ENCODE measurements at places on chromosomes 2 and 18. TPM values are rescaled to one million over a fixed set of nuclear protein-coding genes. Genes with fewer than 3 reads are reported as not detected.

DNA sequence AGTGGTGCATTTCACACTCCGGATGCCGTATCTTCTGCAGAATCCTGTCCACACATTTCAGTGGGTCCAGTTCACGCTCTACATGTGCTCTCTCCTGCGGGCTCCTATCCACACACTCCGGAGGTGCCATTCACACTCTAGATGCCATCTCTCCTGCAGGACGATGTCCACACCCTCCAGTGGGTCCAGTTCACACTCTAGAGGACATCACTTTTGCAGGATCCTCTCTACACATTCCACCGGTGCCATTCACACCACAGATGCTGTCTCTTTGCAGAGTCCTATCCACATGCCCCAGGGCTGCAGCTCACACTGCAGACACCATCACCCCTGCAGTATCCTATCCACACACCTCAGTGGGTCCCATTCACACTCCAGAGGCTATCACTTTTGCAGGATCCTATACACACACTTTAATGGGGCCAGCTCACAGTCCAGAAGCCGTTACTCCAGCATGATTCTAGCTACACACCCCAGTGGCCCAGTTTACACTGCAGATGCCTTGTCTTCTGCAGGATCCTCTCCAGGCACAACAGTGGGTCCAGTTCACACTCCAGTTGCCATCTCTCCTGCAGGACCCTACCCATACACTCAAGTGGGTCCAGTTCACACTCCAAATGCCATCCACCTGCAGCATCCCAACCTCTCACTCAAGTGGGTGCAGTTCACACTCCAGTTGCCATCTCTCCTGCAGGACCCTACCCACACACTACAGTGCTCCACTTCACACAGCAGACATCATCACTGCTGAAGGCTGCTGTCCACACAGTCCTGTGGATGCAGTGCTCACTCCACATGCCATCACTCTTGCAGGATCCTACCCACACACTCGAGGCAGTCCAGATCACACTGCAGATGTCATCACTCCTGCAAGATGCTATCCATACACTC lies 2.1 kb upstream of the PXDN start:
- H3K27ac ChIP-seq = peak overlapping the region; percentile 59
- peak overlapping the region; percentile 68 for H3K4me3 ChIP-seq
- H3K36me3 ChIP-seq = peaks cover 19% of the 10 kb centered on the region
- H3K4me1 ChIP-seq = peaks cover 25% of the 10 kb centered on the region
- peaks cover 26% of the 10 kb centered on the region for H3K27me3 ChIP-seq

The CRYGB gene
- not detected for total RNA-seq

The MLPH gene
- 0.36 TPM for total RNA-seq

The CHST9 gene
- 4.7 TPM for total RNA-seq

GRCh38 chr2:167048829-167049228 lies 160.5 kb downstream of the XIRP2 start:
- no peaks in the 10 kb centered on the region for H3K27me3 ChIP-seq
- no peak for DNase-seq
- no peaks in the 10 kb centered on the region for H3K36me3 ChIP-seq

DNA sequence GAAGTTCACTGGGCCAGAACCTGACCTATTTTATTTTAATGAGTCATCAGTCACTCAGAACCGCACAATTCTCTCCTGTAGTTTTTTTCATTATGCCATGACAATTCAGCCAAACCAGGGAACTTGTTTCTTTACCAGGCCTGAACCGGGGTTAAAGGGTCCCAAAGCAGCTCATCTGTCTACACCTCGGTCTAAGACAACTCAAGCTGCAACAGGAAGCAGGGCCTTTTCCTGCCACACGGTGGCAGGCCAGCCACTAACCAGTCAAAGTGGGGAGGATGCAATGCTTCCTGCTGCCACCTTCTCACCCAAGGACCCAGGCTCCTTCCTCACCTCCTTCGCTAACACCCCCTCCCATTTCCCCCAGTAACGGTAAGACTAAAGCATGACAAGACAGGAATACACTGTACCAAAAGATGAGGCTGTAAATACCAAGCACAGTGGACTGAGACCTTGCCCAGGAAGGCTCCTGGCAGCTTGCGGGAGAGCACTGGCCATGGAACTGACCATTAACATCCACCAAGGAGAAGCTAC lies 56.7 kb upstream of the ACKR3 start:
- no peak overlapping the region for H3K4me3 ChIP-seq
- H3K27ac ChIP-seq = no peak overlapping the region
- peak; percentile 59 for DNase-seq
- no peaks in the 10 kb centered on the region for H3K27me3 ChIP-seq
- H3K4me1 ChIP-seq = peaks cover 16% of the 10 kb centered on the region

DNA sequence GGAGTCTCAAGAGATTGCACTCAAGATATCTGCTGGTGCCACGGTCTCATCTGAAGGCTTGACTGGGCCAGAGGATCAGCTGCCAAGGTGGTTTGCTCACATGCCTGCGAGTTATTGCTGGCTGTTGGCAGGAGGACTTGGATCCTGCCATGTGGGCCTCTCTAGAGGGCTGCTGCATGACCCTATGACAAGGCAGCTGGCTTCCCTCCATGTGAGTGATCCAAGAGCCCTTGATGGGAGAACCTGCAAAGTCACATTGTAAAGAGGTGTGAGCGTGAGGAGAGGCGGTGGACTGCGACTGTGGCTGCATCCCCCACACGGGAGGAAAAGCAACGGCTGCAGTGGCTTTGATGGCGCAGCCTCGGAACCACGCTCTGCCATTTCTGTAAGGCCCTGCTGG lies 4.0 kb upstream of the ALLC start:
- no peak overlapping the region for H3K4me3 ChIP-seq
- H3K4me1 ChIP-seq = peaks cover 8% of the 10 kb centered on the region
- DNase-seq = no peak
- no peak overlapping the region for H3K27ac ChIP-seq

The TMEM87B gene
- total RNA-seq = 22.6 TPM

DNA sequence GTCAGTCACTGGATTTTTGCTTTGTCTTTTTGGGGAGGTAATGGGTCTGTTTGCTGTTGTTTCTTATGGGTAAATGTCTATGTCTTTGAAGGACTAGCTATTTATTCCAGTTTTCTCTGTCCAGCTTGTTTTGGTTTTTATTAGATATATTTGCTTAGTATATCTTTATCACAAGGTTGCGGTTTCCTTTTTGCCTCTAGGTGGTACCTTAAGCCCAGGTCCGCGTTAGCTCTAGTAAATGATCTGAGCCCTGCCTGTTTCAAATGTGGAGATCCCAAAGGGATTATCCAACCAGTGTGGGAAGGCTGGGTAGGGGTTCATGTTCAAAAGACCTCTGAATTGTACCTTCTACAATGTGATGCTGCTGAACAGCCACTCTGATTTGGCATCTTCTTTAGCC lies 114.5 kb downstream of the MYO3B start:
- H3K36me3 ChIP-seq = no peaks in the 10 kb centered on the region
- H3K4me1 ChIP-seq = no peaks in the 10 kb centered on the region
- DNase-seq = no peak
- H3K27ac ChIP-seq = no peak overlapping the region
- H3K4me3 ChIP-seq = no peak overlapping the region
